Activated CD8-positive, alpha-beta memory T cell treated with anti-CD3 and anti-CD28 coated beads for 1 hour (primary cell): ENCODE measurements at places on chromosomes 7 and 10.

- no peak for DNase-seq
Observed at GRCh38 chr7:30815951-30816644, 44.9 kb downstream of the MINDY4 start.

- DNase-seq, result no peak
Observed at GRCh38 chr7:70635633-70636032, 496.3 kb upstream of the GALNT17 start.

- no peak for DNase-seq
Observed at GRCh38 chr7:3272691-3273141, 28.3 kb upstream of the SDK1 start.

DNA sequence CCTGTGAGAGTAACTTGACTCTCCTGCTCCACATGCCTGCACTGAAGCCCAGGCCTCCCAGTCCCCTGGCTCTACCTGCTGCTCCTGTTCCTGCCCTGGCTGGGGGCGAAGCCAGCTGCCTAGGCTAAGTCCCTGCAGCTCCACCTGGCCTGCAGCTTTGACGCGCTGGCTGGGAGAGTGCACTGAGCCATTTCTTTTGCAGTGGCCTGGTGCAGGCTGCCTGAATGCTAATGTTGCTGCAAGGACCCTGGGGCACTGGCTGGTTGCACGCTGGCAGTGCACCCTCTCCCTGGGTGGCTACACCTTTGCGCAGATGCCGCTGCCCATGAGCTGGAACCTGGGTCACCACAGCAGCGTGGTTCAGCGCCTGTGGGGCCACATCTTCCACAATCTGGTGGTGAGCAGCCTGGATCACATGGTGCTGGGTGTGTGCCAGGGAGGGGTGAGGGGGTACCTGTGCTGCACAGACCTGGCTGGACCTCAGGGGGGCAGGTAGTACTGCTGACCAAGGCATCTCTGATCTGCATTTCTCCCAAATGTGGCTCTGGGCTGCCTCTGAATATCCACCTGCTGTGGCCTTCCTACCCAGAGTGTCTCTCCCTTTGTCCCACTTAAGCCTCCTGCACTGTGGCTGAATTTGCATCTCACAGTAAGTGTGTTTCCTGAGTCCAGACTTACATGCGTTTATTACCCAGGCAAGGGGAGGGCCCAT is 20.0 kb downstream of the IMPDH1 start:
- DNase-seq, result no peak

GRCh38 chr10:128476845-128477244 is 350.6 kb upstream of the MKI67 start:
- DNase-seq, result no peak

GRCh38 chr10:60856405-60856804 is 78.1 kb downstream of the CDK1 start:
- DNase-seq, result no peak

GRCh38 chr7:29297194-29297890 is 102.8 kb downstream of the CHN2 start:
- no peak for DNase-seq

DNA sequence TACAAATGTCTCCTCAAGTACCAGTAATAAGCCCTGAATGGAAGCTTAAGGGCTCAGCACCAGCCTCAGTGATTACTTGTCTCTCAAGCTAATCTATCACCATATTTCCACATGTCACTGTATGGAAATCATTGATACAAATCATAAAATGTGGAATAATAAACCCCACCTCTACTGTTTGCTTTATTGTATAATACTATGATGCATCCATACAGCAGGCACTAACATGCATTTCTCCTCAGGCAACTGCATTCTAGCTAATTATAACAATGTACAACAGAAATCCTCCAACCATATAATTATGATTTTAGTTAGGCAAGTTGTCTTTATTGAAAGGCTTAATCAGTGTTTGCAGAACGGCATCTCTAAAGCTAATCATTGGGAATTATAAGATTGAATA is 26.2 kb downstream of the CRPPA start:
- DNase-seq, result no peak

DNA sequence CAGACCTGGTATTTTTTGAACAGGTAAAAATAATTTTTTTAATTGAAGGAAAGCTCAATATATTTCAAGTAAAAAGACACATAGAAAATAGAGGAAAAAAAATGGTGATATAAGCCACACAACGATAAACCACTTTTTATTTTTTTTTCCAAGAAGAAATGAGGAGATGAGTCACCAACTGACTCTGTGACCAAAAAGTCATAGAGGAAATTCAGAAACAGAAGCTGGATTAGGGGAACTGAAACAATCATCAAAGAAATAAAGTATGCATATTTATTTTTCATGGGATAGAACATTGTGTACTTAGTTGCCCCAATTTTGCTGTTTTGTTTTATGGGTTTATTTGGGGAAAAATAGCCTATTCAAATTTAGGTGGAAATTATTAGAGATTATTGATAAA is 176.8 kb upstream of the AGR3 start:
- DNase-seq, result no peak
